ENCODE measurements at places on chromosomes 11 and 22. TPM values are rescaled to one million over a fixed set of nuclear protein-coding genes. Genes with fewer than 3 reads are reported as not detected.

GRCh38 chr22:19098157-19098556 lies 24.1 kb downstream of the DGCR2 start:
- no peak for DNase-seq

DNA sequence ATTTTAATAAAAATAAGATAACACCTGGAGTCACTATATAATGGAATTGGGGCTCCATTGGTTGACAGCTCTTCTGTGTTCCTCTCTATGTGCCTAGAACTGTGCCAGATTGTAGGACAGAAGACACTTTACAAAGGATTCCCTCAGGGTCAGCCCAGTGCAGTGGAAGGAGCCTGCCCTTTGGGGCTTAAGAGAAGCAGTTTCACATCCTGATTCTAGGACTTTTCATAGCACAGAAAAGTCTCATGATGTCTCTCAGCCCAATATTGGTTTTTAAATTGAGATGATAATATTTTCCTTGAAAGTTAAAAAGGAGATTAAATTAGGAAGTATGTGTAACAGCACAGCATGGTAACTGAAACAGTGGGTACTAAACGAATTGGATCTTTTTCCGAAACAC lies 7.1 kb downstream of the PLAAT4 start:
- DNase-seq = no peak

DNA sequence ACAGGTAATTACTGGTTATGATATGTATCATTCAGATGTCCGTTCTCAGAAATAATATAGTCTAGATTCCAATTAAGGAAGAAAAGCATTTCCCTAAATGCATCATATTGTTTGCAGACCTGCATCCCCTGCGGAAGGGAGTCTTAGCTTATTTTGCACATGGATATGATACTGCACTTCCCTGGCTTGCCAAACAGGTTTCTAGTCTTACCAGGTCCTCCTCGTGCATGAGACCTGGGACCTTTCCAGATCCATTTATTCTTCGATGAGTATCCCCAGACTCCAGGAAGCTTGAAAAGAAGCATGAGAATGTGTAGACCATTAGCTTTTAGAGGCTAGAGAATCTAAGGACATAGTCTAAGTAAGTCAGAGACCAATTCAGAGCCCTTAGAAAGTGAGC lies 30.6 kb downstream of the CYB5R2 start:
- DNase-seq = no peak

GRCh38 chr11:95242845-95243605 lies 12.0 kb upstream of the SESN3 start:
- DNase-seq = no peak

- no peak for DNase-seq
Observed at GRCh38 chr22:46829941-46830715, 67.7 kb downstream of the TBC1D22A start.

CDCA5 gene
- 23.6 TPM for polyA plus RNA-seq

NRGN gene
- 19.6 TPM for polyA plus RNA-seq
